ENCODE measurements at places on chromosomes 12 and 14.

- no peak for DNase-seq
Measured at GRCh38 chr12:52618866-52619265, 507 bp upstream of the KRT73 start.

GRCh38 chr14:105333613-105334364, 19.2 kb downstream of the PACS2 start:
- no peak for DNase-seq

DNA sequence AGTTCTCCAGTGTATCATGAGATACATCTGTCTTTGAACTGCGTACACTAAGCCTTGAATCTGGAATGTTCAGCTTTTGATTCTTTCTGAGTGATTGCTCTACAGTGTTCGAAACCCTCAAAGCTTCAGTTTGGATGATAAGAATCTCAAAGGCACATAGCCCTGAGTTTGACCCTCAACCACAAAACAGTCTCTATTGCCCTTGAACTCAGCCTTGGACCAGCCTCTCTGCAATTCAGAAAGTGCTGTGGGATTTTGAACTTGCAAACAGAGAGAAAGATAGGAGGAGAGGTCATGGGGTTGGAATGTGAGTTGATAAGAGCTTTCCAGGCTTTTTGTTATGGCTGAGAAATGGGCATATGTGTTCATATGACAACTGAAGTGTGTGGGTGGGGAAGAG, 100.3 kb downstream of the MYRFL start:
- DNase-seq = no peak

- no peak for DNase-seq
Measured at GRCh38 chr12:23630524-23630923, 318.9 kb downstream of the SOX5 start.

GRCh38 chr12:103268831-103269514, 226.8 kb downstream of the C12orf42 start:
- no peak for DNase-seq

DNA sequence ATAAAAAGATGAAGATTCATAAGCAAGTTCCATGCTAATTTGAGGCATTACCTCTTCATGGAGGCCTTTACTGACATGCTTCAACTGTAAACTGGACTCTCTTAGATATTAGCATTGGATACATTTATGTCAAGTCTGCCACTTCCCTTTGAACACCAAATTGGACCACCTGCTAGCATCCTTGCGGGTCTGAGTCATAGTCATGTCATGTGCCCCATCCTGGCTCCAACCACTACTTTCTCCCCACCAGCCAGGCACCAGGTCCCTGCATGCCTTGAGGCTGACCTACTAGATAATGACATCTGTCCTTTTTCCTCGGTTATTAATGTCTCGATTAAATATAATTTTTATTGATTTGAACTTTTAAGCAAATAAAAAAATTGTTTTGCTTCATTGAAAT, 32.9 kb upstream of the EEA1 start:
- no peak for DNase-seq

- DNase-seq = no peak
Measured at GRCh38 chr12:52045794-52046199, 5.4 kb upstream of the NR4A1 start.

GRCh38 chr12:38869036-38869435, 36.4 kb downstream of the CPNE8 start:
- no peak for DNase-seq

- DNase-seq = no peak
Measured at GRCh38 chr12:15344561-15344960, 22.3 kb downstream of the PTPRO start.

DNA sequence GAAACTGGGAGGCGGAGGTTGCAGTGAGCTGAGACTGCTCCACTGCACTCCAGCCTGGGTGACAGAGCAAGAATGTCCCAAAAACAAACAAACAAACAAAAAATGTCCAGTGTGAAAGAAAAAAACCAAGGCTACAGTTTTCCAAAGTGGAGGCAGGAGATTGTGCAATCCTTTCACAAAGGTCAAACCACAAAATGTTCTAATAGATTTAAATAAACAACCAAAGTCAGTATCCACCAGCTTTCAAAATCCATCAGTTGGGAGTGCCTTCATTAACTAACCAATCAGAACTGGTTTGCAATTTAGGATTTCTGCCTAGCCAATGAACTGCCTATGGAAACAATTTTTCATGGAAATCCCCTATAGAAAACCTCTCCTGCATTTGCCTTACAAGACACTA, 52.3 kb upstream of the TRIM9 start:
- no peak for DNase-seq

DNA sequence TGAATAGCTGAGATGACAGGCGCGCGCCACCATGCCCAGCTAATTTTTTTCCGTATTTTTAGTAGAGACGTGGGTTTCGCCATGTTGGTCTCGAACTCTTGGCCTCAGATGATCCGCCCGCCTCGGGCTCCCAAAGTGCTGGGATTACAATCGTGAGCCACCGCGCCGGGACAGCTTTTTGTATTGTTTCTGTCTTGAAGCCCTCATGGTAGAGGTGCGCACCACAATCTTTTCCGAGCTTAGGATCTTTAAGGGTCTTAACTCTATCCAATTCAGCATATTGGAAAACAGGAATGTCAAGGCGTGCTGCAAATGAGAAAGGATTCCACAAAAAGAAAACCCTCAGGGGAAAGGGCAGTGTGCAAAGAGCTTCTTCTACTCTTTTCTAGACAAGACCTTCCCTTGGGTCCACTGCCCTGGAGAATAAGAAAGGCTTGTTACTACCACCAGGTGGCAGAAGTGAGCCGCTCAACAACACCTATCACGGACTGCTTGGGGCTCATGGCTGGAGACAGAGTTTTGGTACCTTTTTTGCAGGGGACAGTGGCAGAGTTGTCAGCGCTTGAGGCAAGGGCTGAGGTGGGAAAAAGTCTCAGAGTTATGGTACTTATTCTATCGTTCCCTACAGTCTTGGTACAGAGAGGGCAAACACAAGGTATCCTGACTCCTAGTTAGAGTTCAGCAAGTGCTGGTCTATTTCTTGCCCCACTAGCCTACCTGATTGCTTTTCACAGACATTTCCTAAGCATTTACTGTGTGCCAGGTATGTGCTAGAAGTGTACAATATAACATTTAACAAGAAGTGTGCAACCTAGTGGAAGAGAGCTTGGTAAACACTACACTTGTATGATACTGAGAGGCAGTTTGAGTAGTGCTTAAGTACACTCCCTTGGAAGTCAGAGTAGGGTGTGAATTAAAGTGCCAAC, 16.4 kb upstream of the SP7 start:
- peak; percentile 34 for DNase-seq

DNA sequence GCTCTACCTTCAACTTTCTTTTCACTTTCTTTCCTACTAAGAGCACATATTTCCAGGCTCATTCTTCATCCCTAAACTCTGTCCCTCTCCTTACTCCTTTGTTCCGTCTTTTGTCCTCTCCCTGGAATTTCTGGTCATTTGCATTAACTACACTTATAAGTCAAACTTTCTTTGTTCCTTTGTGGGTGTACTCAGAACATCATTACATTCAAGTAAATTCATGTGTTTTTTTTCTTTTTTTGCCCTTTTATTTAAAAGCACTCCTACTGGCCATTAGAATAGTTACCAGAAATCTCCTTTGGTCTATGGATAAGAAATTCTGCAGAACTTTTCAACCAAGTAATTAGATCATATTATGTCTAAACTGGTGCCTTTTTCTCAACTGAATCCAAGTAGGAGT, 802.6 kb downstream of the DIO2 start:
- DNase-seq = no peak

- DNase-seq = no peak
Measured at GRCh38 chr12:64757771-64758170, 1.4 kb downstream of the GNS start.

- DNase-seq = no peak
Measured at GRCh38 chr12:52865090-52865944, 16.5 kb upstream of the KRT78 start.

DNA sequence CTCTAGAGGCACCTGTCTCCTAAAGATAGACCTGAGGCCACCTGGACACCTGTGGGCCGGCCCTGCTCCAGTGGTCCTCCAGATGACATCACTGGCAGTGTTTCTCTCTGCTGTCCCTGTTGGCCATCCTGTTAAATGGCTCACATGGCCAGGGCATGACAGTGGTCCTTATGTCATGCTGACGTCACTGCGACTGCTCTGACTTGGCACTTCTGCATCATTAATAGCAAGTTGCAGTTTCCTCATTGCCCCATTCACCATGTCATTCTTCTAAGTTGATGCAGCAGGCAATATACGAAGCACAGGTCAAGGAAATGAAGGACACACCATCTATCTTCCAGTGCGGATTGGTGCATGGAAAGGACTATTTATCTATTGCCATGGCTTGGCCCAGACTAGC, 1468.5 kb upstream of the TMEM132C start:
- no peak for DNase-seq

GRCh38 chr12:122366685-122367475, 55.6 kb downstream of the CLIP1 start:
- DNase-seq = no peak

- no peak for DNase-seq
Measured at GRCh38 chr12:131828671-131829355, 620 bp downstream of the MMP17 start.

DNA sequence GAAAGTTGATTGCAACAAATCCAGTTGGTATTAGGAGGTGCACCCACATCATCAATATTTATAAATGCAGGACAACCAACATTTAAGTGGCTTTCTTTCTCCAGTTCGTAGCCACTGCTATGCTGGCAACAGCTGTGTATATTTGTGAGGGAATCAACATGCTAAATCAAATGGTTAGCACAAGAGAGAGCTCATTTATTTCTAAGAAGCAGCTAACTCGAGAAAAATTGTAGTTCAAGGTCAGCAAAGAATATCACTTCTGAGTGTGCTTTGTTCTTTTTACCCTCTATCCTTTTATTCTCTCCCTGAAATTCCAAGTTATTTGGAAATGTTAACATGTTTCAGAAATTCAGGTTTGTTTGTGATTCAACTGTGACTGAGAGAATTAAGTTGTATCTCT, 137.3 kb downstream of the NAV3 start:
- no peak for DNase-seq

GRCh38 chr12:67541625-67541991, 106.9 kb upstream of the DYRK2 start:
- no peak for DNase-seq

DNA sequence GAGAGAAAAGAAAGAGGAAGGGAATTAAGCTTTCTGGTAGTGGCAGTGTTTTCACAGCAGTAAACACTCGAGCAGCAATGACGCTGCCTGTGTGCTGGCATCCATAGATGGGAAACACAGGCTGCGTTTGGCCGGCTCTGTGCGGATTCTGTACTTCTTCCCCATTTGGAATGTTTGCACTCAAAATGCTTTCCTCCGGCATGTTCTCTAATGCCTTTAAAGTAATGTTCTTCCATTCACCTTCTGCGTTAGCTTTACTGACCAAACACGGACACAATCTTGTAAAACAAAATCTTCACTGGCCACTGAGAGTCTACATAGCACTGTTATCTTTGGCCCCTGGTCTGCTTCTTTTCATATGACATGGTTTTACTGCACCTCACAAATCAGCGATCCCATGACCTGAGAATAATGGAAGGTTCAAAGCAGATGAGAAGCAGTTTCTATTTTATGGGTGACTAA, 31.4 kb downstream of the DCP1B start:
- DNase-seq = no peak

GRCh38 chr12:27303139-27304111, 29.2 kb upstream of the BMAL2 start:
- DNase-seq = no peak

GRCh38 chr14:92556255-92556741, 42.7 kb downstream of the RIN3 start:
- no peak for DNase-seq

- no peak for DNase-seq
Measured at GRCh38 chr14:23217032-23218020, 20.4 kb upstream of the RNF212B start.

DNA sequence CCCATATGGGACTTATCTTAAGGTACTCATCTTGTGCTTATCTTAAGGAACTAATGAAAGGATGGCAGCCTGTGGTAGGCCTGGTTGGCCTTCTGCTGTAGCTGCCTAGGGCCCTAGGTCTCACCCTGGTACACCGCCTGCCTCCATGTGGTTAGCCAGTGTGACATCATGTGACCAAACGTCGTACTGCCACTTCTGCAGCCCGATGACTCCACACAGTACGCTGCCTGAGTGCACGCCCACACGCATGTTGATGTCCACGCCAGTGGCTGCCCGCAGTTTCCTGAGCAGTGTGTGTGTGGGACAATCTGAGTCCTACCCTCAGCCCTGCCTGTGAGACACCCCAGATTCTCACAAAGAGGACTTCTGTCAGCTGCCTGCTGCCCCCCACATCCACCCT, 5.1 kb downstream of the ADCY4 start:
- no peak for DNase-seq

DNA sequence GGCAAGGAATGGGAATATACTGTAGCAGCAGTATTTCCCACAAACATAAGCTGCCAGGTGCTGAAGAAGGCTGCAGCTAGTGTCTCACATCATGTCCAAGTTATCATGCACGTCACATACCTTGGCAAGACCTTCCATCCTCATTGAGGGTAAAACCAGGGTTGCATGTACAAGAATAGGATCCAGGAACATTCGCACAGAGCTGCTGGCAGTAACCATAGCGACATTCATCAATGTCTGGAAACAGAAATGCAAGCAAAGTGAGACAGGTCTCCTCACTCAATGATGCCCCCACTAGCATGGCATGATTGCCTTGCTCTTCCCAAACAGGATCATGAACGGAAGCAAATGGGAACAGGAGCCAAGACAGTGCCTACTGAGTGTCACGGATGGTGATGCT, 23.8 kb upstream of the TC2N start:
- no peak for DNase-seq

GRCh38 chr12:116939734-116940133, 29.0 kb downstream of the FBXW8 start:
- no peak for DNase-seq

- no peak for DNase-seq
Measured at GRCh38 chr12:122895320-122895703, 612 bp downstream of the VPS37B start.

GRCh38 chr12:90909069-90909770, 45.8 kb downstream of the CCER1 start:
- DNase-seq = no peak

GRCh38 chr14:105368910-105369652, 29.3 kb upstream of the TEX22 start:
- no peak for DNase-seq

GRCh38 chr12:83365317-83365716, 678.6 kb downstream of the TMTC2 start:
- no peak for DNase-seq

GRCh38 chr12:61993734-61994345, 266.4 kb upstream of the USP15 start:
- no peak for DNase-seq

DNA sequence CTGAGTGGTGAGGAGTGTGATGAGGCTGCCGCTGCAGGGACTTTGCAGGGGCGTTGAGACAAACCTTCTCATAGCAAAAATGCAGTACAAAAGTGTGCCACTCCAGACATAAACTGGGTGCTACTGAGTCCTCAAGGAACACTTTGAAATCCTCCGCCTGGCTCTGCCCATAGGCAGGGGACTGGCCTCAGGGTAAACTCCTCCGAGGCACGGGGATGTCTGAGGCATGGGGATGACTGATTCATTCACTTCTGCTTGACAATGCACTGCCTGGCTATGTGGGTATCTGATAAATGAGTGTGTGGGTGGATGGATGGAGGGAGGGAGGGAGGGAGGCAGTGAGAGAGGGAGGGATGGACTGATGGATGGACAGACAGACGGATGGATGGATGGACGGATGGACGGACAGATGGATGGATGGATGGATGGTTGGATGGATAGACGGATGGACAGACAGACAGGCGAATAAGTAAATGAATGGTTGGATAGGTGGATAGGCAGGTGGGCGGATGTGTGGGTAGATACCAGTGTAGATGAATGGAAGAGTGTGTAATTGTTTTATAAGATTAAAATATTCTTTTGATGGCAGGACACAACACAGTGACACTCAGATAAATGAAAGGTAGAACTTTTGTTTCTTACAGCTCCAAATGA, 2.1 kb upstream of the BDKRB2 start:
- DNase-seq = no peak
